ENCODE measurements at places on chromosomes 7 and 10.
A peak's percentile ranks its signal among the peaks of the same experiment; 100 is the strongest.

DNA sequence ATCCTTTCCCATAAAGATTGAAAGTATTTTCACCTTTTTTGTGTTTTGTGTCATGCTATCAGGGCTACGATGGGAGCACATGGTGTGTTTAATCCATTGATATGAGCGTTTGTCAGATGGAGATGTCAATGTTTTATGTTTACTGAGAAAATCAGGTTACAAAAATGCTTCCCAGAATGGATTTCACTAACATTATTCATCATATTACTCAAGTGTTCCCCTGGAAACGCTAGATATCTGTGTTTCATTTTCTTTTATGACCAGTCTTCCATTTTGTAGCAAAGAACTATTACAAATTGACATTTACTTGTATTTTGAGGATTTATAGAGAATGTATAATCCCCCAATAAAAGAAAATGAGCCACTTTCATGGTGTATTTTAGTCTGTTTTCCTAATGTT, 293.5 kb upstream of the AKR1E2 start:
- no peak for DNase-seq

DNA sequence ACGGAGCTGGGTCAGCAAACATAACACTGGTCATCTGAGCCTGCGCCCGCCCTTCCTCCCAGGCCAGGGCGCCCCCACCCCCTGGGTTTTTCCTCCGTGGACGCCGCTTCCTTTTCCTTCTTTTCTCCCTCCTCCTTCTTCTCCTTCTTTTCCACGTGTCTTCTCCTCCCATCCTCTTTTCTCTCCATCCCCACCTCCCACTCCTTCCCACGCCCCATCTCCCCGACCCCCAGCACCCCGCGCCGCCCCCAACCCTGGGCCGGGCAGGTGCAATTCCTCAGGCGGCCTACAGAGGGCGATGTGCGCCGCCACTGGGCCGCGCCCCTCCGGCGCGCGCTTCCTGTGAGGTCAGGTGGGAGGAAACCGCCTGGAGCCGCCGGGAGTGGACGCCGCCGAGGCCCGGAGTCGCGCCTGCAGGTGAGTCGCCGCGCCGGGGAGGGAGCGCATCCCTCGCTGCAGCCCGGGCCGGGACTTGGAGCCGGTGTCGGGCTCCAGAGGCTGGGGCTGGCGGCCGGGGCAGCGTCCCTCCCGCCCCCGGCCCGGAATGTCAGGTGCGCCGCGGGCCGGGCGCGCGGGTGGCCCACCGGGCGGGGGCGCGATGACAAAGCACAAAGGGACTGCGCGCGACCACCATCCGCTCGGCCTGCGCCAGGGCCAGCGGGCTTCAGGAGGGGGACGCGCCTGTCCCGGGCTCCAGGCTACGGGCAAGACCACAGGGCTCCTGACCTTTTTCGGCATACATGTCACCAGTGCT, at the start of gene FAM241B:
TSS of gene FAM241B (plus strand) at position 351 of the 754 bp plus-strand sequence. CDS start 1,497 bp downstream, outside the sequence.
- no peak for DNase-seq

- no peak for DNase-seq
These were observed 65.7 kb downstream of the ORC5 start for GRCh38 chr7:104142147-104142546.

DNA sequence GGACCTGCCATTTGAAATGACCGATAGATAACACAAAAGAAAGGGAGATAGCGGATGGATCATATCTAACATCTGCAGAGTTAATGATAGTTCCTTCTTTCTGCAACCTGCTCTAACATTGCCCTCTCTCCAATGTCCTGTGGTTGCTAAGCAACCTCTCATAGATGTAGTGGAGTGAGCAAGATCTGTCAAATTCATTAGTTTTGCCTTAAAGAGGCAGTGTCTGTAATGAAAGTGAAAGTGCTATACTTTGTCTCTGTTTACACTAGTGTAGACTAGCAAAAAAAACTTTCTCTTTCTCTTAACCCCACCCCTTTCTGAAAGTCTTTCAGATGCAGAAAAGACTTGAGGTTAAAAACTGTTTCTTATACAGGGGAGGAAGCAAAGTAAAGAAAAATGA, 1196.9 kb downstream of the SORCS3 start:
- no peak for DNase-seq

DNA sequence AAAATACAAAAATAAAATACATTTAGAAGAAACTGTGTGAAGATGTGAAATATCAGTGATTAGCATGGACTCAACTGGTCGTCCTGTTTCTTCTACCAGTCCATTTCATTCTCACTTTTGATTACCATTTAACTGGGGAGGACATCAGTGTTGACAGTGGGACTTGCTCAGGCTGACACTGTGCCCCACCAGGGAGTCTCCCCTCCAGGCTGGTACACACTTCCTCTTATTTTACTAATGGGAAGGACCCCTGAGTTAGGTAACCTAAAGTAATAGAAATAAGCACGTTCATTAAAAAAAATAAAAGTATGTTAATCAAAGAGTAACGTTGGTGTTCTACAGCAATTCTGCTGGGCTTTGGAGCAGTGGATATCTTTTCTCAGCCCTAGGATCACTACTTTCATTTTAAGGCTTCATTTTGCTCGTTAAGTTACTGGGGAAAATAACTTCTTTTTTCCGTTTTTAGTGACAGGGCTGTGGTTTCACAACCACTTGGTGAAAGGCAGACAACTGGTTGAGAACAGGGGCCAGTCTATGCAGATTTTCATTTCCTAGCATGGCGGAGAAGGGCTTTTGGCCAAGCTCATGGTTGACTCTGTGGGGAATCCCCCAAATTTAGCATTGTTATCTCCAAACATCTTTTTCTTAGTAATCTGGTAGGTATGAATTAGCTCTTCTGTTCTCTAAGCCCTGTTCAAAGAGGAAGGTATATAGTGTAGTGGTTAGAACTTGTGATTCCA, 2.1 kb downstream of the SNX10 start:
- no peak for DNase-seq

DNA sequence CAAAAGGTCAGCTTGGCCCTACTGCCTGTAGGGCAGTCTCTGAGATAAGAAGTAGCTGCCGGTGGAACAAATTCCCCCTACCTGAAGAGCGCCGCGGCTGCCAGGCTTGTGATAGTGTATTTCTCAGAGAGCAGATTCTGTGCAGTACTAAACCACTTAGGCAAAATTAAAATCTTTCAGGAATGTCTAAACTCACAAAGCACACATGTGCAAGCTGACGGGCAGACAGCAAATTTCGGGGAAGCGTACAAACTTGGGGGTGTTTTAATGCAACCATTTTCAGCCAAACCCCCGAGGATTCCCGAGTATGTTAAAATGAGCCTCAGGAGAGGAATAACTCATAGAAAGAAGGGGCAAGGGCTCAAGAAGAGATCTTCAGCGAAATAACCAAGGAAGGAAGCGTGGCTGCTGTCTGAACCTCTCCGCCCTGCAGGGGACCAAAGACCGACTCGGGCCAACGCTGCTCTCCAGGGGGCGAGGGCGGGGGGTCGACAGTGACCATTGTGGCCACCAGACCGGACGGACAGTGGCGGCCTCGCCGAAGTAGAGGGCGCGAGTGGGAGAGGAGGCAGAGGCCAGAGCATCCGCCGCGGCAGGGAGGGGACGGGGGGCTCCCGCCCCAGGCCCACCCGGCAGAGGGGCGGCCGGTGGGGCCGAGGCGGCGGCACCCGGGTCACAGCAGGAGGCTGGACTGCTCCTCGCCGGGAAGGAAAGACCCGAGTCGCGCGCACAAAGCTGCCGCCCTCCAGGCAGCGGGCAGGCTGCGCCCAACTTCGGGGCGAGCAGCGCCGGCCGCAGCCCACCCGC, 819 bp downstream of the HYCC1 start:
- peak; percentile 13 for DNase-seq

GRCh38 chr7:30450983-30451497, 27.5 kb downstream of the NOD1 start:
- DNase-seq: no peak

DNA sequence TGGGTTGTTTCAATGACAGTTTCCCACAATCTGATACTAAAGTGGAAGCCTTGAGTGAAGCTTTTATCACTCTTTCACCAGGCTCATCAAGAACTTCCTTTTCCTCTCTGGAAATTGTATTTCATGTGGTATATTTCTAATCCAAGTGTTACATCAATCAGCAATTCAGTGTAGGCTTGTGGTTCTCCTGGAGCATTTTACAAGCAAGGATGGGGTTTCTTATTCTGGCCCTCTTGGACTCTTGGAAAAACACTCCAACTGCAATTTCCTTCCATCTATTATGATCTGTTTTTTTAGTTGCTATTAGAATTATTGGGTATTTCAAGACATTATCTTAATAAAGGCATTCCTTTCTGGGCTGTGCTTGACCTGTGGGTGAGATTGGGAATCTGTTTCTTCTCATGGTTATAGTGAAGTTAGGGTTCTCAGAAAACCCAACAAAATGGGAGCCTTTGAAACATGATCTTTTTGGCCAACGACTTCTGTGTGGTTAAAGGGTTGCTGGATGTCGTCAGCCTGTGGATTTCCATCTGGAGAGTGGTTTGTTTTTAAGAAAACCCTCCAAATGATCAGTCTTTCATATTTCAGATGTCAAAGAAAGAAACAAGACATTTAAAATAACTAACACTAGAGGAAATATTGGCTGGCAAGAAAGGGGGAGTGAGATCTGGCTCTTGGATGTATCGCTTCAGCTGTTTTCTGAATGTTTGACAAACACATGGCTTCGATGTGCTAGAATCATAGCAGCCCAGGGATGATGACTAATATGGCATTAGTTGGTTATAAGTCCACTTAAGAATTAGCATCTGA, 540.2 kb downstream of the LRMDA start:
- DNase-seq: no peak

DNA sequence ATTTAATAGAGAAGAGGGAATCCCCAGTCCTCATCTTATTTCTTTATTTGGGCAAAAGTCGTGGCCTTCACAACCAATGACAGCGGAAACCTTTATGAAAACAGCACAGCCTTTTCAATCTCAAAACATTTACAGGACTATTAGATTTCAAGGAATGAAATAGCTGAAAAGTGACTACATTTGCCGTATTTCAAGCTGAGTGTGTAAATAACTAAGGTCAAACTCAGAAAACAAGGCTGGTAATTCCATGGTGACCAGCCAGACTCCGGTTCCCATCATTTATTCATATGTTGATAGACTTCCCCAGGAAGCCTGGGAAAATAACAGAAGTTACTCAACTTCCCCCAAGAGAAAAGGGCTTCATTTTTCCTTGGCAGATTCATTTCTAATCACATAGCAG, 457.3 kb upstream of the NFE2L3 start:
- no peak for DNase-seq

DNA sequence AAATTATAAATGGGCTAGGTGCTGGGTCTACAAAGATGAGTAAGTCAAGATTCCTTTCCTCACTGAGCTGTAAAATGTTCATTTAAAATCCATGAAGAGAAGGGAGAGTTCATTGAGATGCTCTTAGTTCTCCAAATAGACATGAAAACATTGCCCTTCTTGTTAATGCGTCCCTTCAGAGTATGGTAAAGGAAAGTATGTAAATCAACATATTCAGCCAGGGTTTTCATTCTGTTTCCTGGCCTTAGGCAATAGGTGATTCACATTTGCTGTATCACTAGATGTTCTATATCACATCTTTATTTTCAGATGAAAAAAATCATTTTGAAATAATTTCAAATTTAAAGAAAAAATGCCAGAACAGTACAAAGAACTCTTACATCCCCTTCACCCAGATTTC, 5.4 kb downstream of the ANKIB1 start:
- no peak for DNase-seq

DNA sequence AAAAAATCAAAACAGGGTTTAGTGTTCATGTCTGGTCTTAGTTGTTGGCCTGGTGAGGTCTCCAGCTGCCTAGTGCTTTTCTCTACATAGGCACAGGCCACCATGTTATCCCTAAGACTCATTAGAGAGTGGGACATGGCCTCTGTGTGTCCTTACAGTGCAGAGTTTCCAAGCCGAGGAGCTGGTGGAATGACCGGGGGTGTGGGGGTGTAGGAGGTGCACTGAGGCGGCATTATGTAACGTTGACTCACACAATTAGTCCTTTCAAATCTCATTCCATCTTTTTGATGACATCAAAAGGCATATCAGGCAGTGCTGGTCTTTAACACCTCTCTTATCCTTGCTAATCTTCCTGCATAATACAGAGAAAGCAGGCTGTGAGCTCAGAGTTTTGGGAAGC, 71.3 kb downstream of the MTPN start:
- DNase-seq: no peak

GRCh38 chr10:5813091-5813340, 218 bp downstream of the GDI2 start:
- DNase-seq: no peak

GRCh38 chr10:50552771-50553535, 70.8 kb downstream of the SGMS1 start:
- peak; percentile 4 for DNase-seq

- no peak for DNase-seq
These were observed 51.2 kb upstream of the INHBA start for GRCh38 chr7:41754046-41754445.

GRCh38 chr10:3963191-3963673, 178.2 kb upstream of the KLF6 start:
- no peak for DNase-seq

DNA sequence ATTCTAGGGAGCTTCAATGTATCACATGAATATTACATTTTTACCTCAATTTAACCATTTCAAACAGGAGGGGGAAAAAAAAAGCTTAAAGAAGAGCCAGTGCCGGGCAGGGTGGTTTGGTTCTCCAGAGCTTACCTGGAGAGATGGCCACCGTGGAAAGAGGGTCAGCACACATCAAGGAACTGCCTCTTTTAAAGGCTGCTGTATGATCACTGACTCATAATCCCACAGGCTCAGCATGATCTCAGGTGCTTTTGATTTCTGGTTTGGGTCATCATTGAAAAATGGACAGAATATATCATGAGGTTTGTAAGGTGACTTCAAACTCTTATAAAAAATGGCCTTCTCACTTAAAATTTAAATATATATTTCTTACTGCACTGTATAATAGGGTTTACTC, 67.5 kb upstream of the MDFIC start:
- no peak for DNase-seq

- no peak for DNase-seq
These were observed 299.9 kb downstream of the AUTS2 start for GRCh38 chr7:69898189-69898588.

DNA sequence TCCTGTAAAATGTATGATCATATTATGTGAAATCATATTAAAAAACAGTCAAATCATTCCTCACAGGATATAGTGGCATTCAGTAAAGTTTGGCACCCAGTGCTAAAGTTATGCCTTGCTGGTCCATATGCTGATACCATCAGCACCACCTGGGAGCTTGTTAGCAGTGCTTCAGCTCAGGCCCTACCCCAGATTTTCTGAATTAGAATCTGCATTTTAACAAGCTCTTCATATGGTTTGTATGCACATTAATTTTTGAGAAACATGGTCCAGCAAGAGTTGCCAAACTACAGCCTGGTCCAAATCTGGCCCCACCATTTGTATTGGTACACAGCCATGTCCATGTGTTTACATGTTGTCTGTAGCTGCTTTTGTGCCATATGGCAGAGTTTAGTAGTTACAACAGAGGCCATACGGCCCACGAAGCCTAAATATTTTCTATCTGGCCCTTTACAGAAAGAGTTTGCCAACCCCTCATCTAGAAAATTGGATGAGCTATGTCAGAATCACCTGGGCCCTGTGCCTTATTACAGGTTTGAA, 30.1 kb downstream of the RAB18 start:
- DNase-seq: no peak

DNA sequence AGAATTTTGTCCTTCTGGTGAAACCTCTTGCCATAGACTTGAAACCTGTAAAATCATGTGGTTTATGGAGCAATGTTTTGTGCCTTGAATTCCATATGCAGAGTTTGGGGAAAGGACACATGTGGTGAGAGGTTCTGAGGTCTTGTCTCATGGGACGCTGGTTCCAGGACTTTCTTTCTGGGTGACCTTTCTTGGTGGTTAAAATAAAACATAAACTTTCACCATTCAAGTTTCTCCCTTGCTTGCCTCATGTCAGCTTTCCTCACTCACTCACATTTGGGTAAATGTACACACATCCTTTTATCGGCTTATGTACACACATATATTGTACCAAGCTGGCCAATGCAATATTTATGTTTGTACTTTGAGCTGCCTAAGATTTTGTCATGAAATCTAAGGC, 144.9 kb upstream of the CELF2 start:
- DNase-seq: no peak

Data from SW 1271 (cell line).